Keratinocyte (primary cell): ENCODE measurements at places on chromosomes 7 and 10.

DNA sequence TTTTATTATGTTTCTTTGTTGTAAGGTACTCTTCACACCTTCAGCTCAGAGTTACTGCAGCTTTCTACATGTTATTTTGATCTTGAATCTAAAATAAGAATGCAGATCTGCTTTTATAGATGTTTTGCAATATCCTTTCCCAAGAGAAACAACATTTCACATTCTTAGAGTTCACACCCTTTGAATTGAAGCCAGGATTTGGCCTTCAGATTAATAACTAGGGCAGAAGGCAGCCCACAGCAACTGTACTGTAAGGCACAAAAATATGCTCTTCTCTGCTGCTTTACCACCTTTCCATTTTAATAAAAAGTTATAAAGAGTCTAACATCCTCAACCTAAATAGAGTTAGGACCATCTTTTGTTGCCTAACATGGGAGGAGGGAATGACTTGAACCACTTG, 224.7 kb downstream of the LHFPL3 start:
- no peak for DNase-seq

GRCh38 chr10:96279191-96279641, 7.8 kb upstream of the BLNK start:
- DNase-seq = no peak

GRCh38 chr7:152366662-152367061, 69.1 kb downstream of the KMT2C start:
- no peak for DNase-seq

DNA sequence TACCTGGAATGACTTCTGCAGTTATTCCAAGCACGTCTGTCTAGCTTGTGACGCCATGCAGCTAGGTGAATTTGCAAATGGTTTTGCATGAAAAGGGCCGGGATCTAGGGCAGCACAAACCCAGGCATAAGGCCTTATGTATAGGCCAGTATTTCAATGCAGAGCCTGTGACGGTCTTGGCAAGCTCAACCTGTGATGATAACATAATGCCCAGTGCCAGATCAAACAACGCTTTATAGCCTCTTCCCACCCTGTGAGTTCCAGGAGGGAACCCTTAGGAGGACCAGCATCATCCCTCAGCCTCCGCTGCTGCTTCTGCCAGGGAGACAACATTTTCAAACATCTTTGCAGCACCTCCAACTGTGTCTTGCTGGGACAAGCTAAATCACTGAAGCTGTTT, 390.7 kb downstream of the INHBA start:
- no peak for DNase-seq

- DNase-seq = no peak
Observed at GRCh38 chr10:131212763-131213325, 98.7 kb downstream of the TCERG1L start.

DNA sequence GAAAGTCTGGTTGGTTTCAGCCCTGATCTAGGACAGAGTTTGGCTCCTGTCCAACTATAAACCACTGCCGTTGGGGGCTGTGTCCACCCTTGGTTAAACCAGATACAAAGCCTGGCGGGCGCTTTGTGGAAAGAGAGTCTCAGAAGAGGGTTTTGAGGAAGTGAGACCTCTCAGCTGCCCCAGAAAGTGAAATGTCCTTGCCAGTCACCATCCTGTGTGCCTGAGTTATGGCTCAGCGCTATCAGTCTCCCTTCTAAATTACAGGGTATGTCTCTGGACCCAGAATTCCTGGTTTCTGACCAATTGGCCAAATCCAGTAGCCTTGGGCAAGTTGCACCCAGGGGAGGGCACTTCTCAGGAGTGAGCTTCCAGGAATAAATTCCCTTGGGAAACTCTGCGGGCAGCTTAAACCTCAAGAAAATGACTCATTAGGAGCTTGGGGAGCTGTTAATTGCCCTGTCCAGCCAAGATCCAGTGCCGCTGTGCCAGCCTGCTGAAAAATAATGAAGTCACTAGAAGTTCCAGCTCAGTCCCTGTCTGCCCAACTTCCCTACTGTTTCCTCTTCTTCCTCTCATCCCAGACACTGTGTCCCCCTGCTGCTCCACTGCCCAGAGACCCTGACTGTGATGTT, 66.7 kb upstream of the PDZD8 start:
- peak; percentile 58 for DNase-seq

DNA sequence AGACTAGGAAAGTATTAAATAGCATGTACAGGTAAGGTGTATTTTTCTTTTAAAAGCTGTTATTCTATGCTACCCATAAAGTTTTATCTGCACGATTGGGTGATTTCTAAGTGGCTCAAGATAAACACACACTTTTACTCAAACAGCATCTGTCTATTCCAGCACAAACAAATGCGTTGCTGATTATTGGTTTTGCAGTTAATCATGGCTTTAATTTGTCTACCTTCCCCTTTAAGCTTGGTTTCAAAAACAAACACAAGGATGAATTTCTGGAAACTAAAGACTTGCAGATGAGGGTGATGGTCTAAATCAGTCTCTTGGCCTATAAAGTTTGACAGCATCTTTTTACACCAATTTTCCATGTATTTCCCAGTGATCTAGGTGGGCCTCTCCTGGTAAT, 94.2 kb downstream of the NRP1 start:
- DNase-seq = no peak

- DNase-seq = no peak
Observed at GRCh38 chr7:154649434-154649833, 353.5 kb downstream of the PAXIP1 start.

DNA sequence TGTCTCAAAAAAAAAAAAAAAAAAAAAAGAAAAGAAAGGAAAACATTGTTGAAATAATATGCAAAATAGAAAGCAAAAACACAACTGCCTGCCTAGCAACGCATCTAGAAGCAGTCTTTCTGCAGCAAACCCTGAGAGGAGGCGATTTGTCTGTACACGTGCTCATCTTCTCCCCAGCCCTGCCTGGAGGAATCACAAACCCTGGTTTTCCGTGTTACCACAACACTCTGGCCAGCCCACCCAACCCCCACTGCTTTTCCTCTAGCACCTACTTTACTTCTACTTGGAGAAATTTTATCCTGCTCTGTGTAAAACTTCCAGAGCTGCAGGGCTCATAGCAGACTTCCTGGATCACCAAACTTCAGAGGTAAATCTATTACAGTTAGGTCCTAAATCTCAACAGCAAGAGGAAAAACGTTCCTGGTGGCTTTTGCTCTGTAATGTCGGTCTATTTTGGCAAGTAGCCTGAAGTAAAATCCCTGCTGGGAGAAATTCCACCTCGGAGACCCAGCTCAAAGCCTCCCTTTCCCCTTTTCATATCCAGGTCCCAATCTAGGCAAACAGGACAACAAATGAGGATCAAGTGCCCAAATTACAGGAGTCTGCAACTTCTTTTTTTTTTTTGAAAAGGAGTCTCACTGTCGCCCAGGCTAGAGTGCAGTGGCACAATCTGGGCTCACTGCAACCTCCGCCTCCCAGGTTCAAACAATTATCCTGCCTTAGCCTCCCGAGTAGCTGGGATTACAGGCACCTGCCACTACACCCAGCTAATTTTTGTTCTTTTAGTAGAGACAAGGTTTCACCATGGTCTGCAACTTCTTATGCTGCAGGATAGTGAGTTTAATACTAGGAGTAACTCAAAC, 91.6 kb downstream of the DNMBP start:
- no peak for DNase-seq

DNA sequence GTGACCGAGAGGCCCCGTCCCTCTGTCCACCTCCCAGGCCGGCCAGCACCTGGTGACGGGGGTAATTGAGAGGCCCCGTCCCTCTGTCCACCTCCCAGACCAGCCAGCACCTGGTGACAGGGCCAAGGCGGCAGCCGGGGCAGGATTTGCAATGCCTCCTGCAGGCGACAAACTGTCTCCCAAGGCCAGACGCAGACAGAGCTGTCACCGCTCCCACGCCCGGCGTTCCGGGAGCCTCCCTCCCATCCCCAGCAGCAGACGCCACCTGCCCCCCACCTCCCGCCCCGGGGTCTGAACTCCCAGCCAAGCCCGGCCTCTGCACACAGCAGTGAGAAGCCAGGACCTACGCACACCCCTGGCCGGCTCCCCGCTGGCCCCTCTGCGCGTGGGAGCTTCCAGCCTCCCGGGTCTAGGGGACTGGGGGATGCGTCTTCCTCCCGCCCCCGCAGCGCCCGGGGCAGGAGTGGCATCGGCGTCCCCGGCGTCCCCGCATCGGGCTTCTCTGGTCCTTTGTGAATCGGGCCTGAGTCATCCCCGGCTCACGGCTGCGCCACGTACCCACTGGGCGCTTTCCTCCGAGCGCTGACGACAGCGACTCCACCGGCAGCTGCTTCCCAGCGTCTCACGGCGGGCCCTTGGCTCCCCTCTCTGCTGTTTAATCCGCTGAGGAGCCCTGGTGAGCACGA, 95.1 kb upstream of the DIP2C start:
- DNase-seq = no peak

- DNase-seq = no peak
Observed at GRCh38 chr7:5231811-5232484, 41.9 kb downstream of the WIPI2 start.

- DNase-seq = no peak
Observed at GRCh38 chr7:157495594-157495993, 158.8 kb downstream of the DNAJB6 start.

- DNase-seq = no peak
Observed at GRCh38 chr7:100090527-100091410, 2.0 kb downstream of the COPS6 start.

DNA sequence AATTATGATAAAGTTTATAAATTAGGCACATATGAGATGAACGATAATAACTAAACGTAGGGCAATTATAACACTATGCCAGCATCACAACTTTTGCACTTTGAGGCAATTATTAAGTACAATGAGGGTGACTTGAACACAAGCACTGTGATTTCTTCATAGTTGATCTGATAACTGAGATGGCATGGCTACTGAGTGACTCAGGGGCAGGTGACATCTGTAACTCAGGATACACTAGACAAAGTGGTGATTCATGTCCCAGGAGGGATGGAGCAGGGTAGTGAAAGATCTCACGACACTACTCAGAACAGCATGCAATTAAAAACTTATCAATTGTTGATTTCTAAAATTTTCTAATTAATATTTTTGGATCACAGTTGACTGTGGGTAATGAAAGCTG, 98.3 kb upstream of the ARHGAP21 start:
- no peak for DNase-seq

GRCh38 chr7:55024776-55025175, 6.0 kb downstream of the EGFR start:
- no peak for DNase-seq

GRCh38 chr10:87700031-87700796, 40.5 kb downstream of the PAPSS2 start:
- DNase-seq = no peak

GRCh38 chr10:96814264-96814663, 17.8 kb upstream of the LCOR start:
- DNase-seq = peak; percentile 69

DNA sequence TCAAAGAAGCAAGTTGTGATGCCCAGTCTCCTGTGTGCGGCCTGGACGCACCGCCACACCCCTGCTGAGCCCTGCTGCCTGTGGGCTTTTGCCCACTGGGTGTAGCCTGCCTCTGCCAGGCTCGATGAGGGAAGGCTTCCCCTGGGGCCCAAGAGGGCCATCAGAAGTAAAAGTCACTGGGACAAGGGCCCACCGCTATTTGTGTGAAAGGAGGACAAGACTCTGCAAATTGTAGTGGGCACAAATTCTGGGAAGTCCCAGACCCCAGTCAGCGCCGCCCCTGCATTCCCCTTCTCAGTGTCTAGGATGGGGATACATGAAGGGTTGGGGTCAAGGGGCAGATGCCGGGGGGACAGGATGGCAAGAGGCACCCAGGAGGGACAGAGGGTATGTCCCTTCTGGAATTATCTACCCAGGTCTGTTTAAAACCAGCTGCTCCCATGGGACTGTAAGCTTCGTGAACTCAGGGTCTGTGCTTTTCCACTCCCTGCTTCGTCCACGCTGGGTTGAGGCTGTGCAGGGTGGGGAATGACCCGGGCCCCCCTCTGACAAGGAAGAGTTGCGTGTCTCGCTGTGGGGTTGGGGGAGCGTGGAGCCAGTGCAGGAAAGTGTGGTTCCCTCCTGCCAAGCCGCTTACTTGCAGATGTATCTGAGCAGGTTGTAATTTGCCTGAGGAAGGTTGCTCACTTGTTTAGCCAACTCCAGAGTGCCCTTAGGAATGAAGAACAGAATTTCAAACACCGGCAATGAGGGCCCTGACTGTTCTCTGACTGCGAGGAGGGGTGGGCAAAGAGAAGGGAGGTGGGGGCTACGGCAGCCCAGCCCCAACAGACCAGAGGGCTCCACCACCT, 147.2 kb downstream of the MAPK8 start:
- DNase-seq = no peak

GRCh38 chr7:133436014-133436428, 183.1 kb downstream of the EXOC4 start:
- DNase-seq = no peak

DNA sequence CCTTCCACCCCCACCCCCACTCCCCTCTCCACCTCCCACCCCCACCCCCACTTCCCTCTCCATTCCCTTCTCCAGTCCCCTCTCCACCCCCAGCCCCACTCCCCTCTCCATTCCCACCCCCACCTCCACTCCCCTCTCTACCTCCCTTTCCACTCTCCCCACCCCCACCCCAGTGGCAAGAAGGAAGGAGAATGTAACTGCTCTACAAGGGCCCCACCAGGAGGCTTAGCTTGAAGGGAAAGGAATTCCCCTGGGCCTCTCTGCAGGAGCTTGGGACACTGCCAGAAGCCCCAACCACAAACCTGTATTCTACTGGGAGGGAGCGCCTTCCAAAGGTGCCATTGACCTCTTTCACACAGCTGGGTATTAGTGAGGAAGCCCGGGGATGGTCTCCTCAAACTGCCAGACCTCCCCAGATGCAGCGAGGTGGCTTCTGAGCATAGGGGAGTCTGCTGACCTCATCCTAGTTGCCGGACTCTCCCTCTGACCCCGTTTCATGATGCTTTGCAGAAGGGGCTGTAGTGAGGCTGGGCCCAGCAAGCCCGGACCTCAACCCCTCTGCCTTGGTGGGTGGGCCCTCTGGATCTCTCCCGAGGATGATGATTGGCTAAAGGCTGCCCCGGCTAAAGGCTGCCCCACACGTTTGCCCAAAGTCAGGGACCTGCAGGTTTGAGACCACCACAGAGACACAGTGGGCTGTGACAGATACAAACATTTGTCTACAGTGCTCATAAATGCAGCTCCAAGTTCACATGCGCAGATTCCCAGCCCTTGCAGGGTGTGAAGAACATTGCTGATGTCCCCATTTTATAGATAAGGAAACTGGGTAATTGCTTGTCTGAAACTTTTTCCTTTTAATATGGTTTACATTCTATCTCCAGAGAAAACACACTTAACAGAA, 2.9 kb downstream of the DEPP1 start:
- no peak for DNase-seq

DNA sequence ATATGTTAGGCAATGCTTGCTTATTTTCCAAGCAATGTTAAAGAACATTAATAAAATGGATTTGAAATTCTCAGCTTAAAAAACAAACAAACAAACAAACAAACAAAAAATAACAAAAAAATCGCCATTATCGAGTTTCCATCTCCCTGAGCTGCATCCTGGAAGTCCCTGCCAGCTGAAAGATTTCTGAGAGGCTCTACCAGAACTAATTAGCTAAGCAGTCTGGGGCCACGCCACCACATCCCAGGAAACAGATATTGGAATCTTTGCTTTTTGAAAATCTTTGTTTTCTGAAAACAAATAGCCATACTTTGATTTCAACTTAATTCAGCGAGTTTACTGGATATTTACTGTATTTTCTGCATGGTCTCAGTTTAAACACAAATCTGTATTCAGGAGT, 143.6 kb downstream of the LSMEM1 start:
- no peak for DNase-seq

GRCh38 chr7:130141161-130141883, 63.9 kb downstream of the TMEM209 start:
- DNase-seq = no peak
